Caudate nucleus (tissue), 63 donors: ENCODE measurements at places on chromosomes 4 and X.

- DNase-seq, result no peak
Observed at GRCh38 chr4:83255584-83255983, 29.0 kb downstream of the COQ2 start.

DNA sequence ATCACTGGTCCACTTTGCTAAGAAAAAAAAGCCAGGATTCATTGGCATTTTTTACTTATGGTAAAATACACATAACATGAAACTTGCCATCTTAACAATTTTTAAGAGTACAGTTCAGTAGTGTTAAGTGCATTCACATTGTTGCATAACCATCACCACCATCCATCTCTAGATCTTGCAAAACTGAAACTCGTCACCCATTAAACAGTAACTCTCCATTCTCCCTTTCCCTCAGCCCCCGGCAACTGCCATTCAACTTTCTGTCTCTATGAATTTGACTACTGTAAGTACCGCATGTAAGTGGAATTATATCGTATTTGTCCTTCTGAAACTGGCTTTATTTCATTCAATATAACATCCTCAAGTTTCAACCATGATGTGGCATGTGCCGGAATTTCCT, 56.3 kb upstream of the LNX1 start:
- no peak for DNase-seq

GRCh38 chr4:5118091-5118786, 67.0 kb downstream of the STK32B start:
- no peak for DNase-seq

GRCh38 chr4:112881842-112882241, 167.6 kb upstream of the ANK2 start:
- DNase-seq, result no peak

DNA sequence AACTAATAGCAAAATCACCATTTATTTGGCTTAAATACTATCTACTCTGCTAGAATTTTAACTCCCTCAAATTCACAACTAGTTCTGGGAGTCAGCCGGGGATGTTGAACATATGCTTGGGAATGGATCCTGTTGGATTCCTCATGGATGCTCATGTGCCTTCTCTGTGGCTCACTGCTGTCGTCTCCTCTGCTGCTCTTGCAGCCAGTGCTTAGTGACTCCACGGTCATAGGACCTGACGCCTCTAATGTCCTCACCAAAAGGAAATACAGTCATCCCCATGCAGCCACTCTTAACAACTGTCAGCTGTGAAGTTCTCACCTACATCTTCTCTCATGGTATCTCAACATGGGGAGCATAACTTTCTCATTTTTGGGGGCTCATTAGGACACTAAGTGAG, 59.4 kb downstream of the HMGB2 start:
- no peak for DNase-seq

- no peak for DNase-seq
Observed at GRCh38 chr4:64940698-64941097, 531.4 kb upstream of the TECRL start.

DNA sequence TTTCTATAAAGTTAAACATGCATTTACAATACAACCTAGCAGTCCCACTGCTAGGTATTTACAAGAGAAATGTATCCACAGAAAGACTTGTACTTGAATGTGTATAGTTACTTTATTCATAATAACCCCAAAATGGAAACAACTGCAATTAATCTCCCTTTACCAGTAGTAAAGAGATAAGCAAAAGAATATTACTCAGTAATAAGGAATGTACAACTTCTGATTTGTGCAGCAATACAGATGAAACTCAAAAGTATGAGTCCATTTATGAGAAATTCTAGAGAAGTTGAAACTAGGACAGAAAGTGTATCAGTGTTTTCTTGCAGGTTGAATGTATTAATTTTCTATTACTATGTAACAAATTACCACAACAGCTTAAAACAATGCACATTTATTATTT, 15.2 kb downstream of the USP53 start:
- no peak for DNase-seq
